GM04503 (cell line): ENCODE measurements at places on chromosomes 13 and 19.

DNA sequence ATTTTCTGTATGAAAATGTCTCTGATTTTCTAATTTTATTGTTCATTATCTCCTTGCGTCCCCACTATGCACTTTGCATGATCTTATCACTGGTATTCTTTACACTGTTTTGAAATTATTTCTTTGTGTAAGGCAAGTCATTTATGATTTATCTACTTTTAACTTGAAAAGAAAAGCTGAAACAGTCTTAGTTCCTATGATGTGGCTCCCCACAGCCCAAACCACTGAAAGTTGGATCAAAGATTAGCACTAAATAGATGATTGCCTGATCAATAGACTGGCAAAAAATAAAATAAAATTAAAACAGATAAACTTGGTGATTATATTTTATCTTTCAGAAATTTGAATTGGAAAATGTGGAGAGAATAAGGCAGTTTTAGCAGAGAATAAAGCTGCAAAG is 1101.9 kb downstream of the PCDH9 start:
- DNase-seq = no peak

- DNase-seq = no peak
Measured at GRCh38 chr13:100301418-100301817, 212.5 kb downstream of the PCCA start.

DNA sequence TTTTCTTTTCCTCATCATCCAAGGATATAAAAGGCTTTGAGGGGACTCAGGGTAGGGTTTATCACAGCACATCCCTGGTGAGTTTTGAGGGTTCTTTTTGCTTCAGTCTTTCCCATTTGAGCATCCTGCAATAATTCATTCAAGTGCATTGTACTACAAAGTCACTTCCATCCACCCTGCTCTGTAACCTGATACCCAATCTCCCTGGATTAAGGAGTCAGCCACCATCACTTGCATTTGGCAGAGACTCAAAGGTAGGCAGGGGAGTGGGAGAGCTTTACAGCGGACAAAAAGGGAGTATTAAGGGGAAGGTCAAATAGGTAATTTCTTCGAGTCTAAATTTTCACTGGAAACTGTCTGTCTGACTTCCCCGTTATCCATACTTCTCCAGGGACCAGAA is 216.1 kb upstream of the TMTC4 start:
- no peak for DNase-seq

DNA sequence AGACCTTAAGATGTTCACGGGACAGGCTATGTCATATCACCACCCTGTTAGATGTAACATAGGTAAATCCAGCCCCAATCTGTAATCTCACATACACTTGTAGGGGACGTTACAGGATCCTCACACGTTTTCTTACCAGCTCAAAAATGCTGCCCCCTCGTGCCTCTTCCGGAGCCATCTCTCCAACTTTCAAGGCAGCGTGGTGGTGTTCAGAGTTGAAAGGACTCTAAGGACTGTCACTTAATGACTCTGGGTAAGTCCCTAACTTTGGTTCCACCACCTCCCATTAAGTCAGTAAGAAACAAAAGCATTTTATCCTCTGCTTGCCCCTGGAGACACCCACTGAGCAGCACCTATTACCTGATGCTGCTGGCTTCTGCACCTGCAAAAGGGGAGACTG is 4.4 kb downstream of the MED26 start:
- DNase-seq = no peak

DNA sequence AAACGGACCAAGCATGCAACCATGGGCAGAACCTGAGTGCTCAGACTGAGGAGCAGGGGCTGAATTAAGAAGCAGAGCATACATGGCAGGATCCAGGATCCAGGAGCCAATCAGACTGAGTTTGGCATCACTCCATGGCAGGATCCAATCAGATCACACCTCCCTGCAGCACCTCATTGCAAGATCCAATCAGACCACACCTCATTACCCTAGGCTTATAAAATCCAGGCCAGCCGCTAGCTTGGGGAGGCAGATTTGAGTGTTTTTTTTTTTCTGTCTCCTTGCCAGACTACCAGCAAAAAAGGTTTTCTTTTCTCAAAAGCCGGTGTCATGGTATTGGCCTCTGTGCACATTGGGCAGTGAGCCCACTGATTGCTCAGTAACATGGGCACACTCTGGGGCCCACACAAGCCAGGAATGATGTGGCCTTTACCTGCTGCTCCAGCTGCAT is 127.9 kb upstream of the GJB6 start:
- no peak for DNase-seq

DNA sequence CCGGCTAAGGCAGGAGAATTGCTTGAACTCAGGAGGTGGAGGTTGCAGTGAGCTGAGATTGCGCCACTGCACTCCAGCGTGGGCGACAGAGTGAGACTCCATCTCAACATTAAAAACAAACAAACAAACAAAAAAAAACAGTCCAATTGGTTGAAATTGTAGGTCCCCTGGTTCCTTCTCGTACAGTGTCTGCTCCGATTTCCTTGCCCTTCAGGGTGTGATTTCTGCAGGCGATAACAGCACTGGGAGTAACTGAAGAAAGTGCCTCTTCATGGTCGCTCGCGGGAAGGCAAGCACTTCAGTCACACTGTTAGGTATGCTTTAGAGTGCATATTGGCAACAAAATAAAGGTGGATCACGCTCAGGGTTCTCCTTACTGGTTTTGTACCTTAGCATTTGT is 39.7 kb downstream of the TPT1 start:
- DNase-seq = no peak

DNA sequence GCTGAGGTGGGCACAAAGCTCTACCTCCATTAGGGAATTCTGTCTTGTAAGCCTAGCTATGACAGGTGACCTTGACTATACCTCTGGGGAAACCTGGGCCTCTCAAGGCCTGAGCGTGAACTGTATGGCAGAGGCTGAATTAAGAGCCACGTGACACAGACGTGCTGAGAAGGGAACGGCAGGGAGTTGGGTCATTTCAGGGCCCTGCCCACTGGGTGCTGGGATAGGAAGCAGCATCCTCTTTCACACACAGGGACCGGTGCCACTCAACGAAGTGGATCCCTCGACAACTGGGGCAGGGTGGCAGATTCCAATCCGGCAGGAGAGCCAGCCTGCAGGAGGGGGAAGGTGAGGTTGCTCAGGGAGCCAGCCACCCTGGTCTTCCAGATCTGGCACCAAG is 9.2 kb downstream of the ASF1B start:
- DNase-seq = no peak
